ENCODE measurements at places on chromosomes 16 and 17.

DNA sequence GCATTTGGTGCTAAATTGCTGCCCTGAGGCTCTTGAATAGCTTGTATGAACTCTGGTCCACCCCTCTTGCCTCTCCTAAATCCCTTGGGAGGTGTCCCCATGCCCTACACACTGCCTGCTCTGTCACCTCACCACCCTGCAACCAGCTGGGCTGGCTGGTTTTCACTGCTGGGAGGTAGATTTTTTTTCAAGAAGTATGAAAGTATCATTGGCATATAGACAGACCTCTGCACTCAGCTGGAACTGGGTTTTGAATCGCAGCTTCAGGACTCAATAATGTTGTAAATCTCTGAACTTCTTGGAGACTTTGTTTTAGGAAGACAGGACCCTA is 184.9 kb downstream of the MSI2 start:
- no peak for DNase-seq

GRCh38 chr16:22402191-22402590 is 27.8 kb upstream of the CDR2 start:
- no peak for DNase-seq

DNA sequence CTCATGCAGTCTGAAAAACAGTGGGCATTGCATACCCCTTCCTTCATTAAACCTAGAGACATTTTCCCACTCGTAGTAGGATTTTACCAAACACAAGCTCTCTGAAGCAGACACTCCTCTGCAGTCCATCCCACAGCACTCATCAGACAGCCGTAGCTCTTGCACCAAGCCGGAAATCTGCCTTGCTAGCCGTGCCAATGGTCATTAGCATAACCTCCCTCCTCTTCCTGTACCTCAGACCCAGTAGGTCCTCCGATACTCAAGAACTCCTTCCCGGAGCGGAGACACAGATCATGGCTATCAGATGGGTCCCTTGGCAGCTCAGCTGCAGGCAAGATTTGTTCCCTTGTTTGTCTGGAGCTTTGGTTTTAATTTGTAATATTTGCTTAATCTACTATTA is 483.1 kb upstream of the PSMD7 start:
- DNase-seq: no peak

DNA sequence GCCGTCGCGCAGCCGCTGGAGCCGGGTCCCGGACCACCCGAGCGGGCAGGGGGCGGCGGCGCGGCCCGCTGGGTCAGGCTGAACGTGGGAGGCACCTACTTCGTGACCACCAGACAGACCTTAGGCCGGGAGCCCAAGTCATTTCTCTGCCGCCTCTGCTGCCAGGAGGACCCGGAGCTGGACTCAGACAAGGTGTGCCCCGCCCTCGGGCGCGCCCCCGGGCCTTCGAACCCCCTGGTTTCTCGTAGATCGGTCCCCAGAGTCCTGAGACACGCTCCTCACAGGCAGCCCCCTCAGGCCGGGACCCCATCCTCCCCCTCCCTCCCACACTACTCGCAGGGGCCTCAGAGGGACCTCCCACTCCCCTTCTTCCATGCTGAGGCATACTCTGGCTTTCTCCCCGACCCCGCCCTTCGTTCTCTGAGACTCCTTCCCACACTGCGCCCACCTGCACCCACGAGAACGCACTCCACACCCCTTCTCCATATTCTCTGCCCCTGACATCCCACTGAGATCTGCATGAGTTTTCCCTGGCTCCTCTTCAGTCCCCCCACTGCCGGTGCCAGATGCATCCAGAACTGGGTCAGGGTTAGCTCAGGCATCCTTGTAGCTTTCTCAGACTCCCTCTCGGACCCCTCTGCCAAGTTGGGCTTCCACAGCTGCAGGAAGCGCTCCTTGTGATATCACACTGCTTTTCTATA is 523 bp downstream of the KCTD2 start:
- no peak for DNase-seq

- DNase-seq: no peak
These were observed 66.4 kb downstream of the SCNN1B start for GRCh38 chr16:23368469-23368868.

- no peak for DNase-seq
These were observed 46.3 kb downstream of the CCDC42 start for GRCh38 chr17:8698162-8698971.

DNA sequence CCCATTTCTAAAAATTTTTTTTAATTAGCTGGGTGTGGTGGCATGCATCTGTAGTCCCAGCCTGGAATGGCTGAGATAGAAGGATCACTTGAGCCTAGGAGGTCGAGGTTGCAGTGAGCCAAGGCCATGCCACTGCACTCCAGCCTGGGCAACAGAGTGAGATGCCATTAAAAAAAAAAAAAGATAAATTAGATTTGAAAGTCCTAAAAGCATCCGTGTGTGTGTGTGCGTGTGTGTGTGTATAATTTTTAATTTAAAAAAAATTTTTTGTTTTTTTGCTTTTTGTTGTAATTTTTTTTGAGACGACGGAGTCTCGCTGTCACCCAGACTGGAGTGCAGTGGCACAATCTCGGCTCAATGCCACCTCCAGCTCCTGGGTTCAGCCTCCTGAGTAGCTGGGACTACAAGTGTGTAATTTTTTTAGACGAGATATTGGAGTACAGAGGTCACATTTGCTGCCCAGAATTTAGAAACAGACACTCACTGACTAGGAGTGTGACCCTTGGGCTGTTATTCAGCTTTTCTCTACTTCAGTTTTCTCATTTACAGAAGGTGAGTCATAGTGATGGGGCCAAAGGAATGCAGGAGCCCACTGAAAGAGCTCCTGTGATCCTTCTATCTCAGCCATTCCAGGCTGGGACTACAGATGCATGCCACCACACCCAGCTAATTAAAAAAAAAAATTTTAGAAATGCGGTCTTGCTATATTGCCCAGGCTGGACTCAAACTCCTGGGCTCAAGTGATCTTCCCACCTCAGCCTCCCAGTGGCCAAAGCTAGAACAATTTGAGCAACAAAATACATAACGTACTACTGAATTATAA is 25.5 kb upstream of the TBX4 start:
- DNase-seq: no peak

- peak; percentile 38 for DNase-seq
These were observed 153.3 kb downstream of the CHD9 start for GRCh38 chr16:53207810-53208752.

DNA sequence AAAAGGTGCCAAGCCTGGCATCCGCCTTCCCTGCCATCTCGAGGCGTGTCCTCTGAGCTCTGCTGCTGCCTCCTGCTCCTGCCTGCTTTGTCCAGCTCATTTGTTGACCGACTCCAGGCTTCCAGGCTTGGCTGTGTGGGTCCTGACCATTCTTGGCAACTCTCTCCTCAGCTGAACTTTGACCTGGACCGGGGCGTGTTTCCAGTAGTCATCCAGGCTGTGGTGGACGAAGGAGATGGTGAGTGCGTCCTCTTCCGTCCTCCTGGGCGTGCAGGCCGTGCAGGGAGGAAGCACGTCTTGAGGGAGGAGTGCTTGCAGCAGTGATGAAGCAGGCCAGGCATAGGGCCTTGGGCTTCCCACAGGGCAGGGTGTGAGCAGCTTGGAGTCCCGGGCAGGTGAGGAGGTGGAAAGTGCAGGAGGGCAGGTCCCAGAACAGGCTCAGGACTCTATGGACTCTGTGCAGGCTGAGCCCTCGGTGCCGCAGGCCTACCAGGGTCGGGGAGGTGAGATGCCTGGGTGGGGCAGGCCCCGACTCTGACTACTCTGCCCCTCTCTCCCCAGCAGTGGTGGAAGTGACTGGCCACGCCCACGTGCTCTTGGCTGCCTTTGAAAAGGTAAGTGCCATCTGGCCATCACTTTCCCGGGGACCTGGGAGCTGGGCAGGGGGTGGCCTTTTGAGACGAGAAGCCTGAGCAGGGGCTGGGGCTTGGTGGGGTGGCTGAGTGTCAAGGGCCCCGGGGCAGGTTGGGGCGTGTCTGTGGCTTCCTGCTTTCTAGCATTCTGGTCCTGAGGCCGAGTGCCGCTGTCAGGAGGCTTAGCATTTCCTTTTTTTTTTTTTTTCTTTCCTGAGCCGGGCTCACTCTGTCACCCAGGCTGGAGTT is 28.6 kb upstream of the NUDT16L1 start:
- DNase-seq: no peak

DNA sequence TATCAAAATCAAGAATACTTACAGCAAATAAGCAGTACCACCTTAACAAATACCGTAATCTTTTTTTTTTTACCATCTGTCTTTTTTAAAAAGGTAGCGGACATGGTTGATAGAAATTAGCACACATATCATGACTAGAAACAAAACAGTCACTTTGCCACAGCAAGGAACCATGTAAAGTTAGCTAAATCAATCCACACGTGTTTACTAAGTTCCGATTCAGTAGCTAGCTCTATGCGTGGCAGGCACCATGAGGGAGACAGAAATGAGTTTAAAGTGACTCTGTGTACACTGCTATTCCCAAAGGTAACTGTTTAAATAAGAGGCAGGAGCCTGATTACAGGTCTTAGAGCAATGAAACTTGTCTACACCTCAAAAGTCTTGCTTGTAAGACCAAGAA is 108.6 kb downstream of the XYLT1 start:
- no peak for DNase-seq

- no peak for DNase-seq
These were observed 116.1 kb upstream of the RBBP6 start for GRCh38 chr16:24423312-24423711.

DNA sequence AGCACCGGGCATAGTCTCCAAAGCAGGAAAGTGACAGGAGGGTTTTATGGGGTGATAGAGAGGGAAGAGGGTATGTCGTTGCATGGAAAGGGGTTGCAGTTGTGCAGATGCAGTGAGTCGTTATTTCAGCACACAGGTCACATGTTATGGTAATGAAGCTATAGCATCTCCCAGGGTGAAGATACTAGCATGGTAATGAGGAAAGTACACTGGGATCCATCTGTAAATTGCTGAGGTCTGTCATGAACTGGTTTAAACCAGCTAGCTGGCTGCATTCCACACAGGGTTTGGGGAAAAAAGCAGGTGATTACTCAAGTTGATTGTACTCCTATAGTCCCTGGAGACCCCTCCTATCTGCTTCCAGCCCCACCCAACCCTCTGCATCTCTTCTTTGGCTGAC is 11.7 kb downstream of the COX11 start:
- DNase-seq: no peak

DNA sequence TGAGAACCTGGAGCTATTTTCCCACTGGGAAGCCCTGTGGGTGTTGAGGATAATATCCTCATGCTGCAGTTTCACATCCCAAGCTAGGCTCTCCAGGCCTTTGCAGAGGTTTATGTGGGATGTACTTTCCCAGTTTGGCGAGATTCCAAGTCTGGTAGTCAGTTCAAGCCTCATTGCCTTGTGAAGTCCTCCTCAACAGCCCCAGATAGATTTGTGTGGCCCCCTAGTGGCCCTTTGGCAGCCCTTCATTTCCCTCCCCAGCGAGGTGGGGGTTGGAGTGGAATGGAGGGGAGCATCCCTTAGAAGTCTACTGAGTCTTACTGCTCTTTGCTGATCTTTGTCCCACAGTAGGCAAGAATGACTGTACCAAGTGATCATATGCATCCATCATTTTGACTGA is 137.9 kb downstream of the CDH11 start:
- DNase-seq: peak; percentile 30

DNA sequence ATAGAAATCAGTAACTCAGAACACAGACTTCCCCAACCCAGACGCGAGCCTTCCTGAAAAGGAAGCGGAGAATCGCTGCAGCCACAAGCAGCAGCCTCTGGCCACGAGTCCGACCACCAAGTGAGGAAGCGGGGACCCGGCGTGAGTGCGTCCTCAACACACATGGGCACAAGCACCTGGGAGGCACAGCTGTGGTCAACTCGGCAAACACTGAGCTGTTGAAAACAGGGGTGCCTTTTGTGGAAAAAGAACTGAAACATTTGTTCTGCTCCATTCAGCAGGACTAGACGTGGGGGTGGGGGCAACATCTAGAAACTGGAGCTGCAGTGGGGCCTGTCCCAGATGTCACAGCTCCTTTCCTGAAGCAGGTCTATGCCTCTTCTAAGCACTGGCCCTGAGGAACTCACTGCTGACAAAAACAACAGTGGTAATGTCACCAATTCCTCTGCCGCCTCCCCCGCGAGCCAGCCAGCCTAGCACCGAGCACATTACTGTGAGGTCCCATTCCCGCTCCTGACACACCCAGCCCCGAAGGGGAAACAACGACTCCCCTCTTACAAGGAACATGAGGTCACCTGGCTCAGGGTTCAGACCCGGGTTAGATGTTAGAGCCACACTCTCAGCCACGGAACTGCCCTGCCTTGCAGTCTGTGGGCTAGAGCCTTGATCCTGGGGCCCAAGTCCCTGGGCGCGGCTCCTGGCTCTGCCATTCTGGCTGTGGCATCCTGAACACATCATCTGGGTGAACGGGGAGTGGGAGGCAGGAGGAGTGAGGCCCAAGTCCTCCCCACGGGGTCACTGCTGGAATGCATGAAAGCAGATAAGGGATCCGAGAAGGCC is 29.0 kb downstream of the KDM8 start:
- DNase-seq: no peak

- DNase-seq: no peak
These were observed 21.3 kb downstream of the TMEM186 start for GRCh38 chr16:8776129-8776584.

DNA sequence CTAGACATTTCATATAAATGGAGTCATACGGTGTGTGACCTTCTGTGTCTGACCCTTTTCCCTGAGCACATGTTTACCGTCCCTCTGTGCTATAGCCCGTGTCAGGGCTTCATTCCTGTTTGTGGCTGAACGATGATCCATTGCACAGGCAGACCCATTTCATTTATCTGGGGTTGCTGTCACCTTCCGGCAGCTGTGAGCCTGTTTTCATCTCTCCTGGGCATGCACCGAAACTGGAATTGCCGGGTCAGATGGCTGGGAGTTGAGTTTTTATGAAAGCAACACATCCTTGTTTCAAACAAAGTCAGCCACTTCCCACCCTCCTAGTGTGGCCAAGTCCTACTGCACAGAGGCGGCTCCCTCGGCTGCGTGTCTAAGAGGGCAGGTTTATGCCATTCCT is 25.5 kb downstream of the BAIAP2 start:
- DNase-seq: no peak

DNA sequence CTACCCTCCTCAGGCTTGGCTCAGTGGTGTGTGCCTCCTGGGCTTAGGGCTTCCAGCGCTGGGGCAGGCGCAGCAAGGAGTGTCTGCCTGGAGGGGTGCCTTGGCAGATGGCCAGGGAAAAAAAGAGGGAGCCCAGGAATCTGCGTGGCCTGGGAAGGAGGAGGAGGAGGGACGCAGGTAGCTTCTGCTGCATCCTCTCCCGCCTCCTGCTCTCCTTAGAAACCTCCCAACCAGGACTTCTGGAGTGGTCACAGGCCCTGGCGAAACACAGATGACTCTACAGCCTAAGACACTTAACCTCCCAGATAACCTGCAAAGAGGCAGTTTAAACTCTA is 7.3 kb upstream of the BCAR1 start:
- no peak for DNase-seq
